ENCODE measurements at places on chromosomes 16 and 17. TPM values are rescaled to one million over a fixed set of nuclear protein-coding genes. Genes with fewer than 3 reads are reported as not detected.
A peak's percentile ranks its signal among the peaks of the same experiment; 100 is the strongest.

CD300E gene
- not detected for total RNA-seq

TBC1D3I gene
- 1.1 TPM for total RNA-seq

DBNDD1 gene
- not detected for total RNA-seq

PTX4 gene
- total RNA-seq, result not detected

TRPV3 gene
- total RNA-seq, result 0.98 TPM

GRCh38 chr17:72004011-72004427, 116.8 kb upstream of the SOX9 start:
- no peaks in the 10 kb centered on the region for H3K4me1 ChIP-seq
- DNase-seq, result no peak
- no peak overlapping the region for H3K27ac ChIP-seq
- no peaks in the 10 kb centered on the region for H3K36me3 ChIP-seq
- H3K27me3 ChIP-seq, result no peaks in the 10 kb centered on the region
- no peak overlapping the region for H3K4me3 ChIP-seq

DNA sequence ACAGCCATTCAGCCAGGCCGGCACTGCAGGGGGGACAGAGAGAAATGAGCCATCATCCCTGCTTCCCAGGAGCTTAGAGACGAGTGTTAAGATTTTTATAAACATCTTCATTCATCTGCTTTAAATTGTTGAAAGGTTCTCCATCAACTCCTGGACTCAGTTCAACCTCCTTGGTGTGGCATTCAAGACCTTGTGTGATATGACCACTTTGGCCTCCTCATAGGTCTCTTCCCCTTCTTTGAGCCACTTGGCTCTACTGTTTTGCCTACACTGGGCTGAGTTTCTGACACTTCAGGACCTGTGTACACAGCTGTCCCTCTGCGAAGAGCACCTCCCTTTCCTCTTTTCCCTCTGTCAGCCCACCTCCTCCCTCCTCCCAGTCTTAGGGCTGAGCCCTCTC, 4.3 kb downstream of the DOC2B start:
- no peaks in the 10 kb centered on the region for H3K36me3 ChIP-seq
- peaks cover 30% of the 10 kb centered on the region for H3K27me3 ChIP-seq
- H3K4me1 ChIP-seq, result peaks cover 3% of the 10 kb centered on the region
- no peak overlapping the region for H3K4me3 ChIP-seq

- DNase-seq, result no peak
- peak overlapping the region; percentile 26 for H3K4me3 ChIP-seq
- peak overlapping the region; percentile 90 for H3K27ac ChIP-seq
- no peaks in the 10 kb centered on the region for H3K27me3 ChIP-seq
- H3K36me3 ChIP-seq, result peaks cover 25% of the 10 kb centered on the region
Observed at GRCh38 chr16:11781773-11782172, 15.3 kb downstream of the ZC3H7A start.

- no peak overlapping the region for H3K4me3 ChIP-seq
- H3K27me3 ChIP-seq, result no peaks in the 10 kb centered on the region
- H3K36me3 ChIP-seq, result no peaks in the 10 kb centered on the region
- H3K4me1 ChIP-seq, result no peaks in the 10 kb centered on the region
- no peak for DNase-seq
Observed at GRCh38 chr17:30545024-30545423, 67.8 kb downstream of the GOSR1 start.

GRCh38 chr16:27208796-27209195, 5.5 kb downstream of the KDM8 start:
- H3K27me3 ChIP-seq, result no peaks in the 10 kb centered on the region
- no peak overlapping the region for H3K27ac ChIP-seq
- DNase-seq, result no peak
- H3K4me3 ChIP-seq, result no peak overlapping the region
- H3K36me3 ChIP-seq, result peaks cover 3% of the 10 kb centered on the region

DNA sequence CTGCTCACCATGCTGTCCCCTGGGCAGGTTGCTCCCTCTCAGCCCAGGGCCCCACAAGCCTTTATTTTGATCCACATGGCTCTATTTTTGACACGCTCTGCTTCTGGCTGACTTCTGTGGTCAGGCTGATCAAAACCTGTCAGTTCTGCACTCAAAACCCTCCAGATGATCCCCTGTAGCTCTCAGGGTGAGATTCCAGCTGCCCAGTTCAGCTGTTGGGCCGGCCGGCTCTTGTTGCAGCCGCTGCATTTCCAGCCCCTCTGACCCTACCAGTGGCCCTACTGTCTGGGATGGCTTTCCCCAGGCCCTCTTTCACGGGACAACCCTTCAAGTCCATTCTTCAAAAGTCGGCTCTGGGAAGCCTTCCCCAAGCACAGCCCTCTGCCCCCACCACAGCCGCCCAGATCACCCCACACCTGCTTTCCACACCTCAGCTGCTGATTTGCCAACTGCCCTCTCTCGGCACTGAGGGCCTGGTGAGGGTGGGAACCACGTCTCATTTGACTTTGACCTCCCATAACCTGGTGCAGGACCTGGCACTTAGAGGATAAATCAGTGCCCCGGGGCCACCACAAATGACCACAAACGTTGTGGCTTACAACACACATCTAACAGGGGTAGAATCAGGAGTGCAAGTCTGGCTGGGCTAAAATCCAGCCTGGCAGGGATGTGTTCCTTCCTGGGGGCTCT, 16.3 kb upstream of the CACNG4 start:
- no peak overlapping the region for H3K4me3 ChIP-seq
- no peaks in the 10 kb centered on the region for H3K36me3 ChIP-seq
- peaks cover 53% of the 10 kb centered on the region for H3K27me3 ChIP-seq
- DNase-seq, result no peak
- H3K4me1 ChIP-seq, result no peaks in the 10 kb centered on the region

GRCh38 chr16:51938861-51939260, 608.1 kb downstream of the TOX3 start:
- H3K36me3 ChIP-seq, result no peaks in the 10 kb centered on the region
- H3K27ac ChIP-seq, result no peak overlapping the region
- no peak overlapping the region for H3K4me3 ChIP-seq
- no peaks in the 10 kb centered on the region for H3K27me3 ChIP-seq
- DNase-seq, result no peak

- no peak overlapping the region for H3K4me3 ChIP-seq
- H3K36me3 ChIP-seq, result no peaks in the 10 kb centered on the region
- peaks cover 12% of the 10 kb centered on the region for H3K27me3 ChIP-seq
- no peak overlapping the region for H3K27ac ChIP-seq
- no peak for DNase-seq
Observed at GRCh38 chr16:81774348-81774747, 4.7 kb upstream of the PLCG2 start.

DNA sequence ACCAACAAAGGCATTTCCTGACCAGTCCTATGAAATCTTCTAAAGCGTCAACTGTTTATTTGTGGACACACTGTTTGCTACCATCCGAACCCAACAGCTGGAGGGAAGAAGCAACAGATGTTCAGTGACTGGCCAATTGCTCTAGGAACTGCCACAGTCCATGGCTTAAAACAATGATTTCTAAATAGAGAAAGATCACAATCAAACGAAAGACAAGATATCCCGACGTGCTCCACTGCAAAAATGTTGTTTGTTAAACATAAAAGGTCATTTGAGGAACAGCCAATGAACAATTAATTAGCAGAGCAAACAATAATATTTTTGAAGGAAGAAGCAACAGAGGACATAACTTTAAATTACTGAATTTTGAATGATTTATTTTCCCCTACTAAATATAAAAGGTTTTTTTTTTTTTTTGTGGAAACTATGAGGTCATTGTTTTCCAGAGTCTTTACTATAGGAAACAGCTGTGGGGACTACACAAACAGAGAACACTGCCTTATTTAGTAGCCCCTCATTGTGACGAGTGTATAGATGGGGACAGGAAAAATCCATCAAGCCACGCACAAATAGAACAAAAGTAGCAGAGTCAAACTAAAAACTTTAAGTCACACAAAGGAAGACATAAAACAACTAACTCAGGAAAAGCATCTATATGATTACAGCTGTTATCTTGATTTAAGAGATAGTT, 17.2 kb downstream of the USP31 start:
- H3K4me1 ChIP-seq, result peaks cover 1% of the 10 kb centered on the region
- H3K4me3 ChIP-seq, result no peak overlapping the region
- no peak overlapping the region for H3K27ac ChIP-seq
- peaks cover 9% of the 10 kb centered on the region for H3K36me3 ChIP-seq
- DNase-seq, result no peak
- no peaks in the 10 kb centered on the region for H3K27me3 ChIP-seq

GRCh38 chr17:60280673-60281072, 111.3 kb downstream of the USP32 start:
- no peak for DNase-seq
- no peaks in the 10 kb centered on the region for H3K27me3 ChIP-seq
- no peak overlapping the region for H3K4me3 ChIP-seq
- no peak overlapping the region for H3K27ac ChIP-seq
- H3K4me1 ChIP-seq, result peaks cover 4% of the 10 kb centered on the region

- H3K36me3 ChIP-seq, result no peaks in the 10 kb centered on the region
- DNase-seq, result no peak
- H3K4me3 ChIP-seq, result no peak overlapping the region
- H3K27me3 ChIP-seq, result peaks cover 24% of the 10 kb centered on the region
- H3K27ac ChIP-seq, result no peak overlapping the region
Observed at GRCh38 chr17:65442250-65442649, 119.2 kb downstream of the AXIN2 start.

DNA sequence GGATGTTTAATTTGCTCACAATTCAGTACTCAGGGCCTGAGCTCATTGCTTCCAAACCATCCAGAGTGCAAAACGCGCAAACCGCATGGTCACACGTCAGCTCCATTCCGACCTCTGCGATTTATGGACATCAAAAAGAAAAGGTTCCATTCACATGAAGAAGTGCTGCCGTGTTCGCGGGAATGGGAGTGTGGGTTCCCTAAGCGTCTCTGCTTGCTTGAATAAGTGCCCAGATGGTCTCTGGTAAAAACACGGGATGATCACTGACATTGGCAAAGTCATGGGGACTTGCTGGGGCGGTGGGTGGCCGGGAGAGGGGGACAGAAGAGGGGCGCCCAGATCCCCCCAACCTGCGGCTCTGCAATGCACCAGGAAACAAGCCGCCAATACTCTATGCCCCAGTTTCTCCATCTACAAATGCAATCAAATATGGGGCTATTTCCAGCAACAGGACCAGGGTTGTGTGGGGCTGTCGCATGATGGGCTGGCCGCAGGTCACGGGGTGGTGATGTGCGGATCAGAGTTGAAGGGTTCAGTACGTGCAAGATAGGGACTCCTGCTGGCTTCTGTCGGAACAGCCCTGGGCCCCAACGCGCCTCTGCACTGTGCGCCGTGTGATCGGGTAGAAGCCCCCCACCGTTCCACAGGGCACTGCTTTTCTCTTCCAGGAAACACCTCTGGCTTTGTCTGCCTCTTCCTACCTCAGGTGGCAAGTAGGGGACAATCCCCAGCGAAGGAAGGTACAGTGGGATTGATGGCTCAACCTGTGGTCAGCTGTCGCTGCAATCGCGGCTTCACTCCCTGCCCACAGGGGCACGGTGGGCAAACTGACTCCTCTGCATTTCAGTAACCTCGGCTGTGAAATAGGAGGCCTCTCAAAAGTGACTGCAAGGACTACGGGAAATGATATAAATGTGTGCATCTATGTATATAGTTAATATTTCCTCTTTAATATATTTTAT, 11.2 kb downstream of the FOXF1 start:
- no peak overlapping the region for H3K4me3 ChIP-seq
- H3K27ac ChIP-seq, result no peak overlapping the region
- H3K4me1 ChIP-seq, result peaks cover 3% of the 10 kb centered on the region
- peaks cover 49% of the 10 kb centered on the region for H3K27me3 ChIP-seq

DNA sequence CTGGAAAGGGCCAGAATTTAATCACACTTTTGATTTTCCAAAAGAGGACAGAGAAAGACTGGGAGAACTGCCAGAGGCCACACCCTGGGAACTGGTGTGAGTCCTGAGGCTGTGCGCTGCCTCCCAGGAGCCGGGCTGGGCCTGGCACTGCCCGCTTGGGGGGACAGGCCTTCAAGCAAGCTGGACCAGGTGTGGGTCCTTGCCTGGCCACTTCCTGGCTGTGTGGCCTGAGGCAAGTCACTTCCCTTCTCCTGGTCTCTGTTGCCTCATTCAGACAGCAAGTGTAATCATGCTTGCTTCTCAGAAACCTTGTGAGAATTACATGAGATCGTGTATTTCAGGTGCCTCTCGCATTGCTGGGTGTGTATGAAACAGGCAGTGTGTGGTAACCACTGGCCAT, 143.0 kb downstream of the SNX29 start:
- no peak overlapping the region for H3K27ac ChIP-seq
- no peaks in the 10 kb centered on the region for H3K36me3 ChIP-seq
- no peak overlapping the region for H3K4me3 ChIP-seq
- no peaks in the 10 kb centered on the region for H3K4me1 ChIP-seq
- H3K27me3 ChIP-seq, result no peaks in the 10 kb centered on the region
- DNase-seq, result no peak

DNA sequence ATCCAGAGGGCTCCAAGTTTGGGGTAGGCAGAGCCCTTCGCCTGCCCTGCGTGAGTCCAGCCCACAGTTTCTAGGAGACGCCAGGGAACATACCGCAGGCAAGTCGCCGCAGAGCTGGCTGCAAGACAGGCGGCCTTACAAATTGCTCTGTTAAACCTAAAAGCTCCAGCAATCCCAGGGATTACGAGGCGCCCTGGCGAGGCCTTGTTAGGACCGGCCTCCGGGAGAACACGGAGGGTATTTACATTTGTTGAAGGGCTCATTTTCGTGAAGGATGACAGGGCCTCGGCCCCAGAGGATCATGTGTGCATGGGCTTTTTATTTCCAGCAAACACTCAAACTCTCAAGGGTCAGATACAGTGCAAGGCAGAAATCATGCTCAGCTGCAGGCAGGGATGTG, 77.6 kb upstream of the FOXF1 start:
- no peak overlapping the region for H3K27ac ChIP-seq
- H3K27me3 ChIP-seq, result no peaks in the 10 kb centered on the region
- no peaks in the 10 kb centered on the region for H3K36me3 ChIP-seq
- no peak overlapping the region for H3K4me3 ChIP-seq
- H3K4me1 ChIP-seq, result no peaks in the 10 kb centered on the region

DNA sequence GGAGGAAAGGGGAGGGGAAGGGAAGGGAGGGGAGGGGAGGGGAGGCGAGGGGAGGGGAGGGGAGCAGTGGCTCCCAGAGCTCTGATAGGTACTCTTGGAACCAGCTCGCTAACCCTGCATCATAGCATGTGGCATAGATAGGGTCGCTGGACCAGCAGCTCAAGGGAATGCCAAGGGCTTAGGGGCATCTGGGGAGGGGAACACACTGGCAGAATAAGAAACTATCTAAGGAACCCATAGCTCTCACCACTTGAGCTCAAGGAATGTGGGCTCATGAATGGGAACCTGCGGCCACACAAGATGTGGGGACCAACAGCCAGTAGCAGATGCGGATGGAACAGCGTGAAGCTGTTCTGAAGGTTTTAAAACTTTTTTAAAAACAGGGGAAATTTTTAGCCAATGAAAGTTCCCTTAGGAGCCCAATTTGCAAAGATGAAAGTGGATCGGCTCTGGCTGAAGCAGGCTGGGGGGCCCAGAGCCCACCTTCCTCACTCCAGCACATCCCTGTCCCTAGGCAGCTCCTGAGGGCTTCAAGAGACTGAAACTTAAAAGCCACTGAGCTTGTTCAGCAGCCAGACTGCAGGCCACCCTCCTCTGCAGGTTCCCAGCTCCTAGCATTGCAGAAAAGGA, 46.9 kb downstream of the PIMREG start:
- H3K36me3 ChIP-seq, result no peaks in the 10 kb centered on the region
- no peak for DNase-seq
- H3K27ac ChIP-seq, result no peak overlapping the region
- H3K4me1 ChIP-seq, result peaks cover 8% of the 10 kb centered on the region
- no peak overlapping the region for H3K4me3 ChIP-seq
- peaks cover 14% of the 10 kb centered on the region for H3K27me3 ChIP-seq

Data from activated CD8-positive, alpha-beta memory T cell treated with anti-CD3 and anti-CD28 coated beads, Interleukin-2, amount 10 ng/mL, durations not matched to agents 7 days and 5 days (primary cell).